ENCODE measurements at places on chromosomes 2 and 18.

GRCh38 chr2:29761278-29761677, 160.1 kb downstream of the ALK start:
- no peak for DNase-seq

GRCh38 chr2:109475531-109476210, 138.1 kb downstream of the SEPTIN10 start:
- DNase-seq, result no peak

- DNase-seq, result no peak
Measured at GRCh38 chr2:218262631-218263586, 2.1 kb downstream of the GPBAR1 start.

- DNase-seq, result peak; percentile 12
Measured at GRCh38 chr2:121128741-121129659, 156.0 kb downstream of the TFCP2L1 start.

DNA sequence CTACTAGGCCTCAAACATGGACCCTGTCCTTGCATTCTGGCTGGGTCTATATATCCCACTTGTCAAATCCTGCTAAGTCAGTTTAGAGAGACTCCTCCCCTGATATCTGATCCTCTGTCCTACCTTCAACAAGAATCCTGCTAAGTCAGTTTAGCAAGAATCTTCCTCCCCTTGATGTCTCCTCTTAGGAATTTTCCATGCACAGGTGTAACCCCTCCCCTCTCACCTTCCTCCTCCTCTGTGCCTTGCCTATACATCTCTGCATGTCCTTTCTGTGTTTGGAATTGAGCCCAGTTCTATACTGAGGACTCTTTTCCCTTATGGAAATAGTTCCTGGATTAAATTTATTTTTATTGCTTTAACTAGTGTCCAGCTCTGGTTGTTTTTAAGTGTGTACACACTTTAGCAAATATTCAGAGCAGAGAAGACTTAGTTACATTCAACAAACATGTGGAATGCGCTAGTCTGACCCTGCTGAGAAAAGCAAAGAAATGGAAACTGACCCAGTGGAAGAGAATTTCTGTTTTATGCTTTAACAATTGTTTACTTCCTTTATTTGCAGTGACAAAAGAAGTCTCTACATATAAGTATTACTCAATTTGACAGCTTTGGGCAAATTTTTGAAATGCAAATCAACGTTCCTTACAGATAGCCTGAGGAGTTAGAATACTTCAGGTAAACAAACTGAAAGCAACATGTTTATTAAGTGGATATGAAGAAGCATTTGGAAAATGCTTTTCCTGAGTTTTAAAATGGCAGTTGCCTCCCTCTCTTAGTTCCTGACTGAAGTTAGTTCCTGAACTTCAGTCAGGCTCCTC, 80.6 kb downstream of the RIT2 start:
- no peak for DNase-seq

DNA sequence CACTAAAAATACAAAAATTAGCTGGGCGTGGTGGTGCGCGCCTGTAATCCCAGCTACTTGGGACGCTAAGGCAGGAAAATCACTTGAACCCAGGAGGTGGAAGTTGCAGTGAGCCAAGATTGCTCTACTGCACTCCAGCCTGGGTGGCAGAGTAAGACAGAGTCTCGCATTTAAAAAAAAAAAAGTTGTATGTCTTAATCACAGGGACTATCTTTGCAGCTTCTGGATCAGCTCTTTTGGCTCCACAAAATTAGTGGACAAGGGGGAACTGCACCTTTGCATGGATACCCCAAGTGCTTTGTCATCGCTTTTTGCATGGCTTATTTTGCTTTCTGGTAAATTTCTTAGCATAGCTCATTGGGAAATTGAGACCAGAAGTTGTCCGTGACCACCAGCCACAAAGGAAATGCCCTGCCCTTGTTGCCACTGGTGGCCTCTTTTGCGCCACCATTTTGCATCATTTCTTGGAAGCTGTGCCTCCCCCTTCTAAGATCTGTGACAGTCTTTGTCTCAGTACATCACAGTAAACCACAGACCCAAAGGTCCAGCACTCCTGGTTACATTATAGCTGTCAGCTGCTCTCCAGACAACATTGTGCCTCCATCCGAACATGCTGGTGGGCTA, 43.9 kb upstream of the PCBP1 start:
- no peak for DNase-seq

GRCh38 chr2:3355951-3356569, 21.6 kb downstream of the EIPR1 start:
- DNase-seq, result no peak

DNA sequence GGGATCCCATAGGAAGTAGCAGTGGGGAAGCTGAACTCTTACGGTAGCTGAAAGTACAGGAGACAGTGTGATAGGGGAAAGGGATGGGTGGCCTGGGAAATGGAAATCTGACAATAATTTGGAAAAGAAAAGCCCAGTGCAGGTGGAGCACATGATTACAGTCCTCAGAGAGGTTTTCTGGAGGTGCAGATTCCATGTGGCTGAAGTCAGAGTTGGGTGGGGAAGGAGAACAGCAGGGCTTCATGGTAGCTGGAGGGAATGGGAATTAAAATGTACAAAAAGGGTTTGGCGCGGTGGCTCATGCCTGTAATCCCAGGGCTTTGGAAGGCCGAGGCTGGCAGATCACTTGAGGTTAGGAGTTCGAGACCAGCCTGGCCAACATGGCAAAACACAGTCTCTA, 12.2 kb downstream of the HRH4 start:
- no peak for DNase-seq

GRCh38 chr18:40949114-40949950, 1005.7 kb upstream of the PIK3C3 start:
- no peak for DNase-seq

GRCh38 chr2:156590085-156590739, 154.0 kb downstream of the GPD2 start:
- no peak for DNase-seq

- peak; percentile 86 for DNase-seq
Measured at GRCh38 chr2:222939208-222939856, 78.5 kb downstream of the ACSL3 start.

DNA sequence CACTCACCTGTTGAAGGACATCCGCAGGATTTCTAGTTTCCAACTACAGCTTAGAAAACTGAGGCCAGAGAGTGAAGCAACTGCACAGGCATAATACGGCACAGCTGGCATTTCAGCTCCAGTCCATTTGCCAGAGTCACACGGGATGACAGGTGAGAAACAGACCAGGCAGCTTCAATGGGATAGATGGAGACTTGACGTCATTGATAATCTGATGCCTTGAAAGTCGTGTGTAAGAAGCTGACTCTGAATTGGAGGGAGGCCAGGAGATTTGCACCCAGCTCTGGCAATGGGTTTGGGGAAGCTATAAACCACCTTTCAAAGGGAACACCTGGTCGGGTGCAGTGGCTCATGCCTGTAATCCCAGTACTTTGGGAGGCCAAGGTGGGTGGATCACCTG, 12.4 kb upstream of the DNMT3A start:
- DNase-seq, result no peak

DNA sequence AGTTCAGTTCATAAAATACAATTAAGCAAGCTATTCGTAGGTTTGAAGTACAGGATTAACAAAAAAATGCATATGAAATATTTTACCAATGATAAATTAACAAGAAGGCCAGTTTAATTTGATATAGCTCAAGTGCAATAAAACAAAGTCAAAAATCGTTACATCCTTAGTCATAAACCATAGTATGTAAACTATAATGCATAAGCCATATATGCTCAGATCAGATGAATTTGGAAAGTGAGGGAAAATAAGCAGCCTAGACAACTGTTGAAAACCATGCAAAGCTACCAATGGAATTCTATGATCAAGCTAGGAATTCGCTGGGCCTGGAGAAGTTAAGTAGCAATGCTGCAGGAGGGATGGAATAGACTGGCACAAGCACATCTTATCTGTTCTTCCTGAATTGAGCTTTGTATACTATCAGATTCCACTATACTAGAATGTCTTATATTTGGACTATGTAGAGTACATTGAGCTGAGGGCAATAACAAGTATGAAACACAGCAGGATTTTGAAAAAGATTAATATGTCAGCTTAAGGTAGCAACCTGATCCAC, 682.0 kb downstream of the IRS1 start:
- no peak for DNase-seq

DNA sequence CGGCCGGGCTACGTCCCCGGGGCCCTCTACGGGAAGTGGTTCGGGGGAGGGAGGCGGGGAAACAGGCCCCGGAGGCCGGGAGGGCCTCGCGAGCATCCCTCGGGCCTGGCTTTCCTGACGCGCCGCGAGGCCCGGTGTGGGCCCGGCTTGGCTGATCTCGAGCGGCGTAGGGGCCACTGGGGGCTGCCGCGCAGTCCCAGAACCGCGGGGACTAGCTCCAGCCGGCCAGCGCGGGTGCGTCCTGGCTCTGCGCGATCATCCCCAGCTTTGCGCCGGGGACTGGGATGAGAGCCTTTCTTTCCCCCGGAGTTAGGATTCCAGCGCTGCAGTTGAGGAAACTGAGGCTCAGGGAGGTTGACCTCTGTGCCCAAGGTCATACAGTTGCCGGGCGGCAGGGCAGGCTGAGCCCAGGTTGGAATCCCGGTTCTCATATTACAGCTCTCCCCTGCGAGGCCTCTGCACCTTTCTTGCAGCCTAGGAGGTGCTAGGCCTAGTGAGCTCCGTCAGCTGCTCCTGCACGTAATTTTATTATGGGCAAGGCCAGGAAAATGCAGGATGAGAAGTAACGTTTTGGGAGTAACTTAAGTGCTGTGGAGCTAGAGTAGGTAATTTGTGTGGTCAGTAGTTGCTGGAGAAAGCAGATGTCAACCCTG, 501 bp downstream of the LPIN1 start:
- DNase-seq, result peak; percentile 31

- DNase-seq, result no peak
Measured at GRCh38 chr2:100554798-100555407, 7.9 kb upstream of the PDCL3 start.

DNA sequence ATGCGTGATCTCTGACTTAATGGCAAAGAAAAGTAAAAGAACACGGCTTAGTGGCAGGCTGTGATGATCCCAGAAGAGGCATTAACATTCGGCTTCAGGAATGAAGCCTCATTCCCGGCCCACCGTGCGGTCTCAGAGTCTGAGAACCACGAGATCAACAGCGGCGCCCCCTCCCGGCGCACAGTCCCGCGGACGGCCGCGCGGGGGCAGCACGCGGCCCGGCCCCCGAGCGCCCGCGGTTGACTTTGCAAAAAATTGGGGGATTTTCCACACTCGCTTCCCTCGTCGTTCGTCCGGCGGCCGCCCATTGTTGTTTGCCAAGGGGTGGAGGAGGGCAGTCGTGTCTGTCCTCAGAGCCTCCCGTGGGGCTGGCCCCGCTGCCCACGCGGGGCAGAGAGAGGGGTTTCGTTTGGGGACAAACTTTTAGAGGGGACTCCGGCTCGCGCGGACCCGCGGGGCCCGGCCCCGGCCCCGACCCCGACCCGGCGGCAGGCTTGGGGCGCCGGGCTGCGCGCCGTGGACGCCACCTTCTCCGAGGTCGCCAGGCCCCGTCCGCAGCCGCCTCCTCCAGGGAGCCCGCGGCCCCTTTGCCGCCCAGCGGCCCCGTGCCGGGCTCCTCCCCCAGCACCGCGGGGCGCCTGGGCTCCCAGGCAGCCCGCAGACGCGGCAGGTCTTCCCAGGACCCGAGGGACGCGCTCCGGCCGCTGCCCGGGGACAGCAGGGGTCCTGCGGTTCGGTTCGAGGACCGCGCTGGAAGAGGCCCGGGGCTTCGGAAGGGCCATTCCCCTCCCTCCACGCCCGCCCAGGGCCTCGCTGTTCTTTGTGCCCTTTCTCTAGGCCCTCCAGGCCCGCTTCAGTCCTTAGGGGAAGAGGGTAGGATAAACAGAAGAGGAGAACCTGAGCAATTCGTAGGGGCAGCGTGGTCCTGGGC, 3.4 kb upstream of the HS6ST1 start:
- peak; percentile 82 for DNase-seq

Measured in ACHN (cell line).